ENCODE measurements at places on chromosomes 6 and 20. TPM values are rescaled to one million over a fixed set of nuclear protein-coding genes. Genes with fewer than 3 reads are reported as not detected.

Gene RAMACL
- total RNA-seq: 1.5 TPM

Gene ZSCAN26
- total RNA-seq: 28.0 TPM

Gene POU5F1
- not detected for total RNA-seq

Gene CTAGE9
- not detected for total RNA-seq

Gene RNF144B
- total RNA-seq: 2.0 TPM

Gene PAX1
- not detected for total RNA-seq

Gene ARHGAP40
- not detected for total RNA-seq

Gene C20orf202
- 0.49 TPM for total RNA-seq

Gene OOEP
- total RNA-seq: not detected

Gene AAR2
- 18.7 TPM for total RNA-seq

Gene RIPOR2
- 21.4 TPM for total RNA-seq

Gene SMIM13
- 92.9 TPM for total RNA-seq

Gene DPM1
- 31.7 TPM for total RNA-seq

Gene GCNT2
- total RNA-seq: 14.5 TPM

Gene CYP24A1
- total RNA-seq: not detected

Gene ETV7
- not detected for total RNA-seq

Gene MUC22
- not detected for total RNA-seq

Gene ANGPT4
- total RNA-seq: not detected

Gene FNDC1
- total RNA-seq: 3.2 TPM

Gene FERMT1
- 1.5 TPM for total RNA-seq

Gene NNAT
- 345 TPM for total RNA-seq

Gene MAK
- 0.49 TPM for total RNA-seq

Gene NOTCH4
- total RNA-seq: 4.4 TPM

Gene LY6G5C
- 1.2 TPM for total RNA-seq

Gene PRSS16
- total RNA-seq: not detected

Gene VWA7
- 0.98 TPM for total RNA-seq

Gene PSORS1C1
- total RNA-seq: not detected

Gene COX4I2
- total RNA-seq: not detected

Gene HLA-DPB1
- total RNA-seq: 1.2 TPM

Gene ZNF217
- 5.2 TPM for total RNA-seq

Gene TGM3
- total RNA-seq: 0.25 TPM

Gene TBC1D20
- 14.0 TPM for total RNA-seq

Gene ASIP
- not detected for total RNA-seq

Gene CLPSL1
- total RNA-seq: not detected

Gene RIMS4
- 46.0 TPM for total RNA-seq

Gene EPB41L1
- total RNA-seq: 94.7 TPM

Gene ADTRP
- 0.98 TPM for total RNA-seq
